NCI-H2081 treated with DMSO at 0.1 percent for 48 hours (cell line): ENCODE measurements at places on chromosomes 16 and 17.

GRCh38 chr17:62725791-62726249, 82.3 kb downstream of the MARCHF10 start:
- DNase-seq = no peak

DNA sequence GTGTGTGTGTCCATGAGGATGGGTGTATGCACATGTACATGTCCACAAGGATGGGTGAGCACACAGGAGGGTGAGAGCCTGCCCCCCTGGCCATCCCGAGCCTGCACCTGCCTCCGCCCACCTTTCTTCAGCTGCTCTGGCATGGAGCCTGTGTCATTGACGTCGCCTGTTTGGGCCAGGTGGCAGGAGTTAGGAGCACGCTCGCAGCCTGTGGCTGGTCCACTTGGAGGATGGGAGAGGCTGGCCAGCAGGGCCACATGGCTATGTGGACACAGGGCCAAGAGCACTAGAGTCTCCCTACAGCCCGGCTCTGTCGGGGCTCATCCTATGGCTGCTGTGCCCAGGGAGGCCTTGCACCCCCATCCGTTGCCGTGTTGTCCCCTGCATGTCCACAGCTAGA, 21.4 kb downstream of the BAHCC1 start:
- DNase-seq = no peak

GRCh38 chr17:46822388-46822921, 4.0 kb upstream of the WNT3 start:
- no peak for DNase-seq

GRCh38 chr16:77858060-77858459, 69.7 kb downstream of the VAT1L start:
- DNase-seq = no peak

DNA sequence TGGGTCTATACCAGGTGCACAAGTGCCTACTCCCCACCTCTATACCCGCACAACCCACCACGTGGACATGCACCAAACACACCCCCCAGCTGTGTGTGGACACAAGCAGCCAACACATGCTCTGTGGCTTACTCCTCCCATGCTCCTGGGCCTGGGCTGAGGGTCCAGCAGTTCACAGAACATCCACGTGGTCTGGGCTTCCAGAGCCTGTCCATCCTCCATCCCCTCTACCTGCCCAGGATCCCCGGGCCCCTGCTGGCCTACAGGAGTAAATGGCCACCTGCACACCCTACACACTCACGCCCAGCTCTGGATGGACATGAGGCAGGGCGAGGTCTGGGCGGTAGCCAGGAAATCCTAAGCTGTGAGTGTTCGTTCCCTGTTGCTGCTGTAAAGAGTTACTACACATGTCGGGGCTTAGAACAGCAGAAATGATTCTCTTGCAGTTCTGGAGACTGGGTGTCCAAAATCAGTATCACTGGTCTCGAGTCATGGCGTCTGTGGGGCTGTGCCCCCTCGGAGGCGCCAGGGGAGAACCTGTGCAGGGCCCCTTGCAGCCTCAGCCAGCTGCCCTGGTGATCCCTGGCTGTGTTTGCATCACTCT, 15.0 kb upstream of the RAI1 start:
- no peak for DNase-seq

GRCh38 chr17:39729280-39729851, 966 bp downstream of the MIEN1 start:
- no peak for DNase-seq

DNA sequence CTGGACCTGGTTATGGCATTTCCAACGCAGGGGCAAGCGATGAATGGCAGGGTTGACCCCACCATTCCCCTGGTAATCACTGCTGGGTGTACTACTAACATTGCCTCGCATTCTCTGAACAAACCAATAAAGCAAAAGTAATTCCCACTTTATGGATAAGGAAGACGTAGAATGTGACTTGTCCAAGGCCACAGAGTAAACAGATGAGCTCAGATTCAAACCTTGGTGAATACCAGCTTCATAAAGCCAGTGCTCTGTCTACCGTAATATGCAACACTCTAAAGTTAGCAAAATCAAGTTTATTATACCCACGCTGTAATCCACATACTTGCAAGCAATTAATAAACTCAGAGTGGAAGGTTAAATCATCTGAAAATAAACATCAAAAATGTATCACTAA, 59.6 kb downstream of the ANKFY1 start:
- no peak for DNase-seq

DNA sequence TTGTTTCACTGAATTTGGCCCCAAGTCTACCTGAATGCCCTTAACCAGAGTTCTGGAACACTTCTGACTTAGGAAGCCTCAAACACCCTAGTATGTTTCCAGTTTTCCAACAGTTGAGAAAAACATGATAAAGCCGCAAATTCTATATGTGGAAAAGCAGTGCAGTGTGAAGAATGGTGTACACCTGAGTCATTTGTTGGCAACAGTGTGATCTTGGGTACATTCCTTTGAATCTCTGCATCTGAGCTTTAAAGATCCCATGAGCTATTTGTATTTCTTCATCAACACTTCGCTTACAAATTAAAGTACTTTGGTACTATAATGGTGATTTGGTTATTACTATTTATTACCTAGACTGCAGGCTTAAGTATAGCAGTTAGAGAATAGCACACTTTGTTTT, 93.6 kb upstream of the TBX2 start:
- DNase-seq = no peak

- DNase-seq = no peak
These were observed 10.3 kb downstream of the NT5M start for GRCh38 chr17:17313350-17313991.
